ENCODE measurements at places on chromosomes 12 and 14.

DNA sequence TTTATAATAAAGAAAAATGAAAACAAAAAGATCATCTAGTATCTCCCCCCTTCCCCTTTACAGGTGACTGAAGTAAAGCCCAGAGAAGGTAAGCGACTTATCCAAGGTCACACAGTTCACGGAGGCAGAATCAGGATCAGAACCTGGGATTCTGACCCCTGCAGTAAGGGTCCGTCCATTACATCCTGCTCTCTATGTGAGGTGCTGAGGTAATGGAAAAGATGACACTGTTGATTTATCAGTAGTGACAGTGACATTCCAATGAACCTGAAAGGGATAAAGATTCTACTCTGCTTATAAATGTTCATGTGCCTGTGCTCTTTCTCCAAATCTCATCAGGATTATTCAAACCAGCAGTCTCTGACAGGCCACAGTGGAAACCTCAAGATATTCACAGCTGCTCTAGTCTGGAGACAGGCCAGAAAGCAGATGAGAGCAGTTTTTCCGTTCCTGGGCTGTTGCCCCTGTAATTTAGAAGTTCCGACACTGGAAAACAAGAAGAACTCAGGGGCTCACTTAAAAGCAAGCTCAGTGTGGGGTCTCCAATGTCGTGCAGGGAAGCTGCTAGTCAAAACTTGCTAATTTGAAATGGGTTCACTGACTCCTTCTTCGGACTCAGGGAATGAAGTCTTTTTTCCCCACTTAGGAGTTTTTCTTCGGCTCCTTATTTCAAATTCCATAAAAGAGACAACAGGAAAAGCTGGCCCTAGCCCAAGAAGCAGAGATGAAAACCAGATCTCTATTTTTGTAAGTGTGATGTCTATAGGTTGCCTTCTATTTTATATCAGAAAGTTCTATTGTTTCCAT, 131.8 kb upstream of the EEA1 start:
- no peak for DNase-seq

DNA sequence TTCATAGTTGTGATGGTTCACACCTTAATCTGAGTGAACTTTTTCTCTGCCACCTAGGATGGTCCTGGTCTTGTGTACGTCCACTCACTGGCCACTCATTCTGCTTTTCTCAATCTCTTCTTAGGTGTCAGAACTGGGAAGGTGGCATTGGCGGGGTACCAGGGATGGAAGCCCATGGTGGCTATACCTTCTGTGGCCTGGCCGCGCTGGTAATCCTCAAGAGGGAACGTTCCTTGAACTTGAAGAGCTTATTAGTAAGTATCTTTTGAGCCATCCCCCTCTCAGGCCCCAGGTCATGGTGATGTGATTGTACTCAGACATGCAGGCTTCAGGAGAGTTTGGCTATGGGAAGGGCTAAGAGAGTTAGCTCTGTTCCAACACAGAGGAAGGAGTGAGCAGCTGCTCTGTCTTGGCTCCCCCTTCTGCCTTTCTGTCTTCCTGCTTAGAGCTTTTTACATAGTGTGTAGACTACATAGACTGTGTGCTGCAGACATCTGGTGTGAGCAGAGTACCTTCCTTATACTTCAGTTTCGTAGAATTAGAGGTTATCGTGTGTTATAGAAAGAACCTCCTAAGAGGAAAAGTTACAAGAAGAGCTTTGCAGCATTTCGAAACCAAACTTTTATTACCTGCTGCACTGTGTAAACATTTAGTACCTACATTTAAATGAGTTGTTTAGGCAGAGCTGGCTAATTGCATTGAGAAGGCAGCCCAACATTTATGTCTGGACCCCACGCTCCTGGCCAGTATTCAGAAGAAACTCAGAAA, 54.2 kb downstream of the FNTB start:
- DNase-seq = no peak

- no peak for DNase-seq
Observed at GRCh38 chr12:108447168-108447832, 67.8 kb upstream of the FICD start.

- DNase-seq = no peak
Observed at GRCh38 chr12:98296462-98297079, 218.8 kb upstream of the TMPO start.

GRCh38 chr12:57726884-57727757, 11.4 kb downstream of the AGAP2 start:
- DNase-seq = no peak

- DNase-seq = no peak
Observed at GRCh38 chr12:47834199-47834903, 14.6 kb upstream of the HDAC7 start.

- no peak for DNase-seq
Observed at GRCh38 chr12:1094714-1095113, 103.7 kb downstream of the ERC1 start.

GRCh38 chr12:54680374-54680773, 32.2 kb upstream of the DCD start:
- DNase-seq = no peak

DNA sequence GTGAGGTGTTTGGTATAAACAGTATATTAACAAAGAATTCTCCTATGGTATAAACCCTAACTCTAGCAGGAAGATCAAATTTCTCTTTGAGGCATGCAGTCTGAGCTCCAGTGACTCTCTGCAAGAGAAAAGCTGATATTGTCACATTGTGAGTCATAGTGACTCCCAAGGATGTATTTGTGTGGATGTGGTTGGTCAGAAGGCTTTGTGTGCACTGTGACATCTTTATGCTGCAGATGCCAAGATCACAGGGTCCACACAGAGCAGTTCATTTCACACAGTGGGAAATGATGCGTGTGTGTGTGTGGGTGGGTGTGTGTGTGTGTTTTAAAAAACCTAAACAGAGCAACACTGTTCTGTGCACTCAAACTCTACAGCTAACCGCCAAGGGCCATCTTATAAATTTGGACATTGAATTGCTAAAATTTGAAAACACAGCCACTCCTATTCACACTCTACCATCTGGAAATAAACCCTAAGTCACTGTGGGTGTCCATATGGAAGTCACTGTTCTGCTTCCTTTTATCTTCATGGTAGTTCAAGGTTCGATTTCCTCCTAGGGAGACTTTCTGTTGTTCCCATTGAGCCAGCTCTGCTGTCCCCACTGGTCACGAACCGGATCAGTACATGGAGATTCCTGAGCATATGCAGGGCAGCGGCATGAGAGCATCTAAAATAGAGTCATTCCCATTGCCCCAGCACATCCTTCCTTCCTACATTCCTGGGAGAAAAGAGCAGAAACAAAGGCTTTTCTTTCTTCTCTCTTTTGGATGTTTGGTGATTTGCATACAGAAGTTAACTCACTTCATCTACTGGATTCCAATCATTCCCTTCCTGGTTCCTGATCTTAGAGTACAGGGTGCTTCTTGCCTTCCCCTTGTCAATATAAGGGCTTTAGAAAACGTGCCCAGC, 727.6 kb downstream of the DIO2 start:
- DNase-seq = no peak

DNA sequence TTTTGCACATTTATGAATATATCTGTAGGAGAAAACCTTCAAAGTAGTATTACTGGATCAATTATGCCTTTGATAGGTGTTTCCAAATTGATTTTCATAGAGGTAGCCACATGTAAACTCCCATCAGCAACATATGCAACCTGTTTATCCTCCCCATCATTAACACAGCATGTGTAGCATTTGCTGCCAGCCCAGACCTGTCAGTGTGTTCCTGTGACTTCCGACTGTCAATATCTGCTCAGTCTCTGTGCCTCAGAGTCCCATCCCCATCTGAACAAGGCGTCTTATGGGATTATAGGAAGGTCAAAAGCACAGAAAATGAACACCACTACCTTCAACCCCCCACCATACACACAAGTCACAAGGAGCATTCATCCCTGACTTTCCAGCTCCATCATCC, 9.5 kb upstream of the CAPRIN2 start:
- DNase-seq = no peak

GRCh38 chr14:94632305-94632590, 20.1 kb downstream of the SERPINA3 start:
- DNase-seq = no peak

Data from HS-27A (cell line).